Transverse colon (tissue), 4 donors: ENCODE measurements at places on chromosomes 1 and 21.
A peak's percentile ranks its signal among the peaks of the same experiment; 100 is the strongest.

DNA sequence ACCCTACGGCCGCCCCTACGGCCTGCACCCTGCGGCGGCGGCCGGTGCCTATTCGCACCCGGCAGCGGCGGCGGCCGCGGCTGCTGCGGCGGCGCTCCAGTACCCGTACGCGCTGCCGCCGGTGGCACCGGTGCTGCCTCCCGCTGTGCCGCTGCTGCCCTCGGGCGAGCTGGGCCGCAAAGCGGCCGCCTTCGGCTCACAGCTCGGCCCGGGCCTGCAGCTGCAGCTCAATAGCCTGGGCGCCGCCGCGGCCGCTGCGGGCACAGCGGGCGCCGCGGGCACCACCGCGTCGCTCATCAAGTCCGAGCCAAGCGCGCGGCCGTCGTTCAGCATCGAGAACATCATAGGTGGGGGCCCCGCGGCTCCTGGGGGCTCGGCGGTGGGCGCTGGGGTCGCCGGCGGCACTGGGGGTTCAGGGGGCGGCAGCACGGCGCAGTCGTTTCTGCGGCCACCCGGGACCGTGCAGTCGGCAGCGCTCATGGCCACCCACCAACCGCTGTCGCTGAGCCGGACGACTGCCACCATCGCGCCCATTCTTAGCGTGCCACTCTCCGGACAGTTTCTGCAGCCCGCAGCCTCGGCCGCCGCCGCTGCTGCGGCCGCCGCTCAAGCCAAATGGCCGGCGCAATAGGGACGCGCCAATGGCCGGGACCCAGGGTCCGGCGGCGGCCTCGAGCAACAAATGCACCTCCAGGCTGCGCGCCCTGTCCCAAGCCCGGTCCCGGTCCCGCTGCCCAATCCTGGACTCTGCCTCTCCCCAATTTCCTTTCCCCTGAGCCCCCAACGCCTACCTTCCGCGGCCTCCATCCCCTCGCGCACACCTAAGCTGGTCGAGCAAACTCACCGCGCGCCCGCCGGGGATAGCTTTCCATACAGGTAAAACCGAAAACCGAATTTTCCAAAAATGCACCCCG is 1.8 kb downstream of the FOXD3 start:
- DNase-seq: no peak

DNA sequence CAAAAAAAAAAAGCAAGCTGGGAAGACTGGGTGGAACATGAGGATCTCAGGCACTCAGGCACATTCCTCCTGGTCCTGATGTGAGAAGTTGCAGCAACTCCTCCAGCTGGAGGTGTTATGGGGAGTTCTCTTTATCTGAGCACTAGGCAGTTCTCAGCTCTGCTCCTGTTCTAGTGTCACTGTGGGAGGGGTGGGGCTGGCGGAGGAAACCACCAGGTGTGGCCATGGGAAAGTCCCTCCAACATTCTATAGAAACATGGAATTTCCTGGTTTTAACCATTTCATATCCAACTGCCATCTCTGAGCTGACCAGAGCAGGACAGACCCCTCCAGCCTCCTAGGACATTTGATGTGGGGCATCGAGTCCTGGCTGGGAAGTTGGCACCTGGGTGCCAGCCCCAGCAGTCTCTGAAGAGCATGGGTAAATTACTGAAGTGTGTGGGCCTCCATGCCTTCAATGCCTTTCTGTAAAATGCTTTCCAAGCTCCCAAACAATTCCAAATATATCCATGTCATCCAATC is 804 bp upstream of the IKBKE start:
- peak; percentile 70 for DNase-seq

GRCh38 chr21:37843191-37843590 is 73.1 kb downstream of the KCNJ6 start:
- no peak for DNase-seq

DNA sequence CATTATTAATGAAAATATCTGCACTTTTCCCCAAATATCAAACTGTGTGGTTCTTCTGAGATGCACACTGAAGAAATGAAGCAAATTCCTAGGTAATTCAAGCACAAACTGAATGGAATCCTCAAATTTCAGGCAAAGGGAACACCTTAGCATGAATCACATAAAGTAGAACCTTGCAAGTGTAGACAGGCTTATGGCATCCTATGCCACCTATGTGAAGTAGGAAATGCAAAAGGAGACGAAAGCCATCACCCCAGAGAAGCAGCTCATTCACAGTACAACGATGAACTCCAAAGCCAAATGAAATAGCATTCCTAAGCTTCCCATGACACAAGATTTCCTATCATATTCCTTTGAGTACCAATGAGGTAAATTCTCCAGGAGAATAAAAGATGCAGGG is 461.2 kb upstream of the RUNX1 start:
- DNase-seq: no peak

- DNase-seq: peak; percentile 50
These were observed 478.2 kb downstream of the NPHP4 start for GRCh38 chr1:5513846-5514526.

DNA sequence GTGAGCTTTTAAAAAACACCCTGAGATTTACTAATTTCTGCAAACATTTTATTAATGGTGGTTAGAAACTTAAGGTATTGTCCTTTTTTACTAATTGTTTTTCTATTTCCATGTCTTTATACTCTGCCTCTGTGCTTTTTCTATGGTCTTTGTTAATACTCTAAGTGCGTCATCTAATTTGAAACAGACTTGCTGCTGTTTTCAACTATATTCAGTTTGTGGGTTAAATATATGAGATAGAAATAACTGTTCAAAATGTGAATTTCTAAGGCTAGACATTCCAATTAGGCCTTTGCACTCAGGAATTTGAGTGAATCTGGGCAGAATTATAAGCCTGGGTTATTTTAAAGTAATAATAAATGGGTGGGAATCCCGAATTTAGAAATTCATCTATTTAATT is 82.4 kb upstream of the COL11A1 start:
- DNase-seq: no peak

GRCh38 chr1:40899230-40899870 is 37.2 kb upstream of the CITED4 start:
- DNase-seq: no peak

- DNase-seq: peak; percentile 74
These were observed 37.9 kb upstream of the EDEM3 start for GRCh38 chr1:184792450-184792969.

- DNase-seq: no peak
These were observed 31.2 kb downstream of the CHD1L start for GRCh38 chr1:147273409-147274336.

- peak; percentile 38 for DNase-seq
These were observed 96.4 kb downstream of the C1orf21 start for GRCh38 chr1:184483101-184483683.

DNA sequence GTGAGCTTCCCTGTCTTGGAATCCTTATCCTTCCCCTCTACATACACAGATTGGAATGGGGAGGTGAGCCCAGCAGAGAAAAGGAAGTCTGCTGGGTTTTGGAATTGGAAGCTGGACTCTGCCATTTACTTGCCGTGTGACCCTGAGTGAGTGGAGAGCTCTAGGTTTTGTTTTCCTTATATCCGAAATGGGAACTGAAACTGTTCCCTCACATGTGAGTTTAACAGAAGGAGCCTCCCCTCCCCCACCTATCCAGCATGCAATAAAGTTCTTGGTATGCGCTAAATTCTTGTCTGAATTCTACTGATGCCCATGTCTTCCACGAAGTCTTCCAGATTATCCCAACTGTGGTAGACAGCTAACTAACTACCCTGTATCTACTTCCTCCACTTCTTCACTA is 58.7 kb downstream of the NENF start:
- DNase-seq: no peak

DNA sequence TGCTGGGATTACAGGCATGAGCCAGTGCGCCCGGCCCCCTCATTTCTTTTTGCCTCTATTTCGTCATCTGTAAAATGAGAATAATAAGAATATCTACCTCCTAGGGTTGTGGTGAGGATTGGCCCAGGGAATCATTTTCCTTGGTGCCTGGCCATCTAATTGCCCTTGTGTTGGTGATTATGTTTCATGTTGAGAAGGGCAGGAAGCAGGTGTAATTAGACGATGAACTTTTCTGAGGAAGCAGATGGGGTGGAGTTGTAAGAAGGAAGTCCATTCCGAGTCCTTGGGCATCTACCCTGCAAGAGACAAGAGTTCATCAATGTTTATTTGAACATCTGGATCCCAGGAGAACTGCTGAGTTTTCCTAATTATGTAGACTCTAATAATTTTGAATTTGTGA is 38.7 kb upstream of the NEK2 start:
- DNase-seq: no peak

- DNase-seq: peak; percentile 96
These were observed at the start of gene NUAK2 for GRCh38 chr1:205321162-205321958. Gene NUAK2, minus strand, starts transcription at chr1:205321745. Its CDS starts 117 bp downstream, at chr1:205321628.

GRCh38 chr1:19909392-19909791 is 14.0 kb downstream of the PLA2G2E start:
- no peak for DNase-seq

DNA sequence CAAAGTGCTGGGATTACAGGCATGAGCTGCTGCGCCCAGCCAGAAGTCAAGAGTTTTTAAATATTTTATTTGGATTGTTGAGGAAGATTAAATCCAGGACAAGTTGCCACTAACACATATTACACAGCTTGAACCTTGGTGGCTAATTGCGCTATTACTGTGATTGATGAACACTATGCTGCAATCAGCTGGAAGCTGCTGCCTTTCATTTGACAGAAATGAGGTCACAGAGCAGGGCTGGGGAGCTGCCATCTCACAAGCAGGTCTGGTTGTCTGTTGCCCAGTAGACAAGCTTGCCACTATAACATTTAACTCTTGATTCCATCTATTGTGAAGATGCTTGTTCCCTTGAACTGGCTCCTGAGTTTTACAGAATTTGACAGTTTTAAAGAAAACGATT is 37.4 kb upstream of the NRDC start:
- no peak for DNase-seq

DNA sequence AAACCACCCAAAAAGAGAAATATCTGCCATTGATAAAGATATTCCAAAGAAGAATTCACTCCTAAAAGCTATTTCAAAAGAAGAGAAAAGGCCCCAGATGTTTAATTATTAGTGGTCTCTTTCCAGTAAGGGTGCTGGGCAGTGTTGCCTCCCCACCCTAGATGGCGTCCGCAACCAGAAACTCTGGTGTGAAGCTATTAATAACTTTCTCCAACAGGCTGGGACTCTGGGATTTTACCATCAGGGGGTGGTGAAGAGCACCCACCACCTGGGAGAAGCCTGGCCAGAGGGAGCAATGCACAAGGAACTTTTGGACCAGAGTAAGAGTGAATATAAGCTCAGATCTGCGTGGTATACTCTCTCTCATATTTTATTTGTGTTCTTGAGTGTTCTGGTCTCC is 115.4 kb upstream of the TIAM1 start:
- DNase-seq: no peak

DNA sequence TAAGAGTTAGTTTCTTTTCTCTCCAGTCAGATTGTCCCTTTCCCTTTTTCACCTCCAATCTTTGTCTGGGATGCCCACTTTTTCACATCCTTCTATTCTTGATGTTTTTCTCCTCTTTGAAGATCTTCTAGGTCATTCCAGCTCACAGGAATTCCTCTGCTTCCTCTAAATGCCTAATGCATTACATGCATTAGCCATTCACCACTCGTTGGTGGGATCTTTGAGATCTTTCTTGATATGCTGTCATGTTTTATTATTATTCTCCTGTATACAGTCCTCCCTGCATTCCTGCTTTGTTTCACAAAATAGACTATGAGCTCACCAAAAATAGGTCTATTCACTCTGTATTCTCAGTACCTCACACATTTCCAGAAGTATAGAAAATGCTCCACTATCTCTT is 129.0 kb downstream of the LYPLAL1 start:
- DNase-seq: no peak

- no peak for DNase-seq
These were observed 6.9 kb upstream of the SIPA1L2 start for GRCh38 chr1:232636799-232637198.

- DNase-seq: no peak
These were observed 1450.2 kb downstream of the BRINP3 start for GRCh38 chr1:189027512-189027911.

DNA sequence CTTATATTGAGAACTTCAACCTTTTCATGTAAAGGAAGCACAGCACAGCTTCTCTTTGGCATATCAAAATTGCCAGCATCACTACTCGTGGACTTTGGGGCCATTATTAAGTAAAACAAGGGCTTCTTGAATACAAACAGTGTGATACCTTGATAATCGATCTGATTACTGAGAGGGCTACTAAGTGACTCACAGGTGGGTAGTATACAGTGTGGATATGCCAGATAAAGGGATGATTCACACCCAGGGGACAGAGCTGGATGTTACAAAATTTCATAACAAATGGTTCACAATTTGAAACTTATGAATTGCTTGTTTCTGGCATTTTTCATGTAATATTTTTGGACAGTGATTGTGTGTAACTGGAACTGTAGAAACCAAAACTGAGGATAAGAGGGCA is 15.4 kb downstream of the HDAC1 start:
- no peak for DNase-seq

- DNase-seq: no peak
These were observed 9.7 kb downstream of the MYOG start for GRCh38 chr1:203076031-203076511.

GRCh38 chr1:214018386-214019268 is 30.9 kb downstream of the PROX1 start:
- DNase-seq: no peak

- DNase-seq: no peak
These were observed 8.1 kb upstream of the SDHB start for GRCh38 chr1:17061892-17062291.

DNA sequence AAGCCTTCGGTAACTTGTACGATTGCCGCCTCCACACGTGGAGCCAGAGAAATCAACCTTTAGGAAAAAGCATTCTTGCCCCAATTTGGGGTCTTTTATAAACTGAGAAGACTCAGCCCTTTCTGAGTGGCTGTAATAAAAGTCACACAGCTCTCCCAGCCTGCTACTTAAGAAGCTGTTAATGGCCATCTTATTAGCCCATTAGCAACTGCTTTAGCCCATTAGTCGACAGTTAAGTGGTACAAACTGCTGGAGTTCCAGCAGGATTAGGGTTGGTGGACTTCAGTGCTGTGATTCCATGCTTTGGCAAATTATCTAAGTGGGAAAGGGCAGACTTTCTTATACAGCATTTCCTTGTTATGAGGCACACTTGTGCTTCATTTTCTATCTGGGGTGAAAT is 461.3 kb downstream of the RPS6KC1 start:
- no peak for DNase-seq

DNA sequence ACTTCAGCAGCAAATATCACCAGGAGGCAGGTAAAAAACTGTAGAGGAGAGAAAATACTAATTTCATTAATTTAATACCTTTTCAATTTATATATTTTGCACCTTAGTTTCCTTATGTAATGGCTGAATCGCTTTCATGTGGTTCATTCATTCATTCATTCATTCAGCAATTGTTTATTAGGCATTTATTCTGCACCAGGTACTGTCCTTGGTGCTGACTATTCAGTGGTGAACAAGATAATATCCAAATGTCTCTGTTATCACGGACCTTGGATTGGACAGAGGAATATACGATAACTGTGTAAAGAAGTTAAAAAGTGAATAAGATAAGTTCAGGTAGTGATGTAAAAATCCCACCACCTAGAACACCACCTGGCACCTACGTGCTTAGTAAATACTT is 28.8 kb downstream of the TSPAN2 start:
- DNase-seq: no peak

DNA sequence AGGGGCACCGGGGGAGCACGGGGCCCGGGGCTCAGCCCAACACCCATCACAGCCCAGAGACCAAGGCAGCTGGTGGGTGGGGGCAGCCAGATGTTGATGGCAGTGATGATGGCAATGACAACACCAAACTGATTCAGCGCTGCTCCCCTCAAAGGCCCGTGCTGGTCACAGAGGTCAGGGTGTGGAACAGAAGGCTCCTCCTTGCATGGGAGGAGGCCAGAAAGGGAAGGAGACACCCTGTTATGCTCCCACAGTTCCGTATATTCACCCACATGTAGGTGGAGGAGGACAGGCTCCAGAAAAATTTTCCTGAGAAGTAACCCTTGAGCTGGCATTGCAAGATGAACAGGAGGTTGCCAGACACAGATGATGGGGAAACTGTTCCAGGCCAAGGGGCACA is 414 bp downstream of the GUCA2B start:
- peak; percentile 43 for DNase-seq
